ENCODE measurements at places on chromosomes 16 and 17.

- DNase-seq: no peak
Measured at GRCh38 chr17:63171428-63172393, 205.7 kb downstream of the TANC2 start.

DNA sequence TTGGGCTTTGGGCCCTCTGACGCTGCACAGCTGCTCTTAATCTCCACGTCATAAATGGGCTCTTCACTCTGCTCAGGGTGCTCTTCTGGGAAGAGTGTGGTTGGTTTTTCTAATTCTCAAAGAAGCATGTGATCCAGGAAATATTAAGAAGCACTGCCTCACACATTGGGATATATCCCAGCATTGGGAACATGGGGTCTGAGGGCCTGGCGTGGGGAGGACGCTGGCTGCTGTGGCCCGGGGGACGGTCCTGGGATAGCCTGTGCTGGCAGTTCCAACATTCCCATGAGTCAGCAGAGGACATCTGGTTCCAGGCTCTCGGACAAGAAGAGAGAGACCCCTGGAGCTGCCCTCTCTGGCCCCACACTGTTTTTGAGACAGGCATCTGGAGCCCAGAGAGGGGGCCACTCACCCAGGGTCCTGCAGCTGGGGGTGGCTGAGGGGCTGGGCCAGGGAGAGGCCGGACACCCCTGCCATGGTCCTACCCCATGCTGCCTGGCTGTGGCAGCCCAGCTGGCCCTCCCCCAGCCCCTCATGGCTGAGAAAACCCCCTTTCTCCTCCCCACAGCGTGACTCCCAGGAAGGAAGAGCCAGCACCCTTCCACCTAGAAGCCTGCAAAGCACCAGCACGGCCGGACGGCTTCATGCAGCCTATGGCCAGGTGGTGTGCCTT lies 58.8 kb downstream of the NT5M start:
- no peak for DNase-seq

- DNase-seq: no peak
Measured at GRCh38 chr17:21377705-21378396, 1.7 kb downstream of the KCNJ12 start.

- DNase-seq: no peak
Measured at GRCh38 chr16:50602531-50603205, 54.5 kb downstream of the NKD1 start.

DNA sequence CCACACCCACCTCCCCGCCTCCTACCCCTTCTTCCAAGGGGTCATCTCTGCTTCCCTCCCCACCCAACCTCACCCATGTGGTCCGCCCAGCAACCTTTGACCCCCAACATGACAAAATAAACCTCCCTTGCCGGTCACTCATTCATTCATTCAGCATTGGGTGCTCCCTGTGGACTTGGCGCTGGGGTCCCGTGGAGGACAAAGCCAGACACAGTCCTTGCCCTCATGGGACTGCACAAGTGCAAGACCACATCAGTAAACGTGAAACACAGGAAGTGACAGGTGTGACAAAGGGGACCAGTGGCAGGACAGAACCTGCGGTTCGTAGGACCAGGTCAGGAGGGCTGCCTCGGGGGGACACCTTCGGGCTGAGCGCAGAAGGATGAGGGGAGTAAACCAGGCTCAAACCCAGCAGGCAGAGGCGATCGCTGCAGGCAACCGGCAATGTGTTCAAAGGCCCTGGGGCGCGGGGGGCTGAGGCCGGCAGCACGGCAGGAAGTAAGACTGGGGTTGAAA lies 185.4 kb downstream of the SEC14L1 start:
- DNase-seq: no peak

GRCh38 chr17:5139458-5139732 lies 23.6 kb downstream of the USP6 start:
- DNase-seq: no peak

DNA sequence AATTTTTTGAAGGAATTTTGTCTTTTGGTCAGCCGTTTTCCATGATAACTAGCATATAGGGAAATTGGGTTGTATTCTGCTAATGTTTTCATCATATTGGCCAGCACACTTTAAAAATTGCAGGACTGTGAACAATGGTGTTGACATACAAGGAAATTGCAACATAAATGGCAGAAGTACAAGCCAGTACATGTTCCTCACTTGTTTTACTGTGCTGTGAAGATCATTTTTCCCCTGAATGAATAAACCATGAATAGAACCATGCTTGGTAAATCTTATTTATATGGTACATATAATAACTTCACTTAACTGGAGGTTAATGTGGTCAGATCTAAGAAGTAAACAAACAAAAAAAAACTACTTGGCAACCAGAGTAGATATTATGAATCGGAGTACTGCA lies 22.8 kb downstream of the OMG start:
- DNase-seq: no peak

- DNase-seq: no peak
Measured at GRCh38 chr16:79573884-79574283, 26.7 kb downstream of the MAF start.

All from right forelimb (tissue), 1 donor.